ENCODE measurements at places on chromosomes 4 and X.

DNA sequence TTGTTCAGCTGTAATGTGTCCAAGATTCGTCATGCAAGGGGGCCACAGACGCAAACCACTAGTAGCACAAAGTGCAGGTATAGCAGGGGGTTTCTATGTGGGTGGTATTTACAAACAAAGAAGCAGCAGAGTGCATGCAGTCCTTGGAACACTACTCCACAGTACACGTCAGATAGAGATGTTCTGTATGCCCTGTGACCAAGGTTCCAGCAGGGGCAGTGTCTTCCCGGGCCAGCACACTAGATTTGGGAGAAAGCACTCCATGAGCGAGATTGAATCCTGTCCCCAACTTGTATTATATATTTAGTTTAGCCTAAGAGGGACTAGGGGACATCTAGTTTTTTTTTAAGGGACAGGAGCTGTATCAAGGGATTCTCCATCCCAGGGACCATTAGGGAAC is 54.4 kb upstream of the ESX1 start:
- H3K36me3 ChIP-seq, result no peaks in the 10 kb centered on the region
- H3K4me1 ChIP-seq, result no peaks in the 10 kb centered on the region
- H3K27me3 ChIP-seq, result peaks cover 1% of the 10 kb centered on the region
- DNase-seq, result no peak
- no peak overlapping the region for H3K4me3 ChIP-seq

DNA sequence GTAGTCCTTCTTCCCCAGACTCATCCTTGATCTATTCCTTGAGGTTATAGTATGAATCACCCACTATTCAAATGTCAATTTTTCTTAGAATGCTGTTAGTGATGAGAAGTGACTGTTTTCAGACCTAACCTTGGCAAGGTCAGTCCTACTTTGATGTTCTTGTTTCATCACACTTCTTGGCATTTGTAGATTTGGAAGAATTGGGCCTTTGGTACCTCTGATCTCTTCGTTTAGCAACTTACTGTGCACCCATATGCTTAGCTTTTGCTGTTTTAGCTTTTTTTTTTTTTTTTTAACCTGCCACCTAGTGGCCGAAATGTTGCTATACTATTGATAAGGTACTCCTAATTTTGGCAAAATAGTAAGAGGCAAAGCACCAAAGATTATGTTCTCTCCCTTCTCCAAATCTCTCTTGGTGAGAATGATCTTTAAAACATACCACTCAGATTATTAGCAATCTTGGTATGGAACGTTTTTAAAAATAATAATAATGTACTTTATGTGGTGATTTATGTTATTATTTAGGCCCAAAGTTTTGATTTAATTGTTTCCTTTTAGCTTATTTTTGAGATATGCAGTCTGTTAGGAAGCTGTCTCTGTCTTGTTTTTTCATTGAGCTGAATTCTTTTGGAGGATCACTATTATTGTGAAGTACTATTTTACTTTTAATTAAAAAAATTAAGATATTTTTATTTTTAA is 16.6 kb downstream of the DCK start:
- H3K4me1 ChIP-seq, result peaks cover 42% of the 10 kb centered on the region
- peak; percentile 33 for DNase-seq
- peak overlapping the region; percentile 49 for H3K27ac ChIP-seq
- no peak overlapping the region for H3K4me3 ChIP-seq
- H3K36me3 ChIP-seq, result peaks cover 6% of the 10 kb centered on the region
- H3K27me3 ChIP-seq, result no peaks in the 10 kb centered on the region

DNA sequence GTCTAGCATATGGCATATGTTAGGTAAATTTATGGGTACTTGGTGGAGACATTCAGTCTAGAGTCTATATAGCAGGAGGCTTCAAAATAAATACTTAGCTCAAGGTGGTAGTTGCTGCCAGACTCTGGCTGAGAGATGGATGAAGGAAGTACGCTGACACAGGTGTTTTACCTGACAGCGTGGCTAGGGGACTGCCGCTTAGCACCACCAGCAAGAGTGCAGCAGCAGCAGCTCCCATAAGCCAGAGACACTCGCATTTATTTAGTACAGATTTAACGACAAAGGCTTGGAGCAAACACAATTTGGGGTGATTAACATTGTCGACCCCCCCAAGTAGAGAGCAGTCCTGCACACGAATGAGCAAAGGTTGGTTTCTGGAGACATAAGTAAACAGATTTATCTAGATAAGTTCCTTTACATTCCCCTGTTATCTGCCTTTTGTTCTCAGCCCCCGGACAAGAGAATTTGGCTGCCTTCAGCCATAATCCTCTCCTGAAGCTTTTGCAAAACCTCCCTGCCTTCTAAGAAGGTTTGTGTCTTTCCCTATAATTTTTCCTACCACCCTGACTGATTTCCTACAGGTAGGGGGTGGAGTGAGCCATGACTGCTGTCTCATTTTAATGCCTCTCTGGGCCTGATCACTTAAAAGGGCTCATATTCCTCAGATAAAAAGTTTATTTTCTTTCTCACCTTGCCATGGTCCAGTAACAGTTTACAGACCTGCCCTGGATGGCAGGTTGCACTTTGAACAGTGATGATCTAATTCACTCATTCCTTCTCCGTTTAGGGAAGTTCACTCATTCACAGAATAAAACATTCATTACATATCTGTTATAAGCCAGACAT is 64.6 kb downstream of the RHOH start:
- peaks cover 11% of the 10 kb centered on the region for H3K27me3 ChIP-seq
- H3K4me1 ChIP-seq, result peaks cover 38% of the 10 kb centered on the region
- H3K4me3 ChIP-seq, result no peak overlapping the region
- no peak overlapping the region for H3K27ac ChIP-seq
- no peak for DNase-seq

- peaks cover 2% of the 10 kb centered on the region for H3K27me3 ChIP-seq
- no peak overlapping the region for H3K27ac ChIP-seq
- H3K4me3 ChIP-seq, result no peak overlapping the region
- no peak for DNase-seq
Measured at GRCh38 chr4:154946113-154946512, 165.0 kb downstream of the RBM46 start.

DNA sequence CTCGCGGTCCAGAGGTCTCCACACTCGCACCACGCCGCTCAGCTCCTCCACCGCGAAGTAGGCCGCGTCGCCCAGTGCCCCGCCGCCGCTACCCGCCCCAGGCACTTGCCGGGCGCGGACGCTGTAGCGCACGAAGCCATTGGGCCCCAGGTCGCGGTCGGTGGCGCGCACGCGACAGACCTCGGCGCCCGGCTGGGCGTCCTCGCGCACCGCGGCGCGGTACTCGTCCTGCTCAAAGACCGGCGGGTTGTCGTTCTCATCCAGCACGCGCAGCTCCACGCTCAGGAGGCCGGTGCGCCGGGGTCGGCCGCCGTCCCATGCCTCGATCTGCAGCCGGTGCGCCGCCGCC is 1.4 kb downstream of the DCHS2 start:
- no peak overlapping the region for H3K4me3 ChIP-seq
- H3K36me3 ChIP-seq, result no peaks in the 10 kb centered on the region
- H3K4me1 ChIP-seq, result peaks cover 14% of the 10 kb centered on the region
- peaks cover 4% of the 10 kb centered on the region for H3K27me3 ChIP-seq

DNA sequence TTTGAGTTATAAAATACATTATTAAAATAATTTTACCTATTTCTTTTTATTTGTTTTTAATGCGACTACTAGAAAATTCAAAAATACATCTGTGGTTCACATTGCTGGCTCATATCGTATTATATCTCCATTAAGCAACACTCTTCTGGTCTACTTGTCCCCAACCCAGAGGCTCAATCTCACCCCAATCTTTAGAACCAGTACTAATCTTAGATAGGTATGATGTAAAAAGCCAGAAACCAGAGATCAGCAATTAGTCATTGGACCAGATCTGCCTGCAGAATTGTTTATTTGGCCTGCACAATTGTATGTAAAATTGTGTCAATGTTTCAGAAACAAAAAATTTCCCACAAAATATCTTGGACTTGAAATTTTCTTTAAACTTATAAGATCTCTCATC is 155.5 kb upstream of the BMP3 start:
- no peaks in the 10 kb centered on the region for H3K4me1 ChIP-seq
- no peaks in the 10 kb centered on the region for H3K36me3 ChIP-seq
- H3K4me3 ChIP-seq, result no peak overlapping the region
- H3K27ac ChIP-seq, result no peak overlapping the region

GRCh38 chr4:119210775-119211174 is 1.7 kb upstream of the USP53 start:
- H3K36me3 ChIP-seq, result no peaks in the 10 kb centered on the region
- peak overlapping the region; percentile 99 for H3K4me3 ChIP-seq
- H3K27me3 ChIP-seq, result peaks cover 16% of the 10 kb centered on the region
- no peak overlapping the region for H3K27ac ChIP-seq
- peaks cover 41% of the 10 kb centered on the region for H3K4me1 ChIP-seq

- no peaks in the 10 kb centered on the region for H3K4me1 ChIP-seq
- no peaks in the 10 kb centered on the region for H3K36me3 ChIP-seq
- no peak overlapping the region for H3K4me3 ChIP-seq
- H3K27ac ChIP-seq, result no peak overlapping the region
Measured at GRCh38 chr4:55037728-55038127, 87.7 kb downstream of the KDR start.

GRCh38 chrX:149131774-149132173 is 373.3 kb downstream of the IDS start:
- H3K27ac ChIP-seq, result no peak overlapping the region
- no peak for DNase-seq
- no peaks in the 10 kb centered on the region for H3K36me3 ChIP-seq
- H3K4me1 ChIP-seq, result no peaks in the 10 kb centered on the region
- H3K4me3 ChIP-seq, result no peak overlapping the region

DNA sequence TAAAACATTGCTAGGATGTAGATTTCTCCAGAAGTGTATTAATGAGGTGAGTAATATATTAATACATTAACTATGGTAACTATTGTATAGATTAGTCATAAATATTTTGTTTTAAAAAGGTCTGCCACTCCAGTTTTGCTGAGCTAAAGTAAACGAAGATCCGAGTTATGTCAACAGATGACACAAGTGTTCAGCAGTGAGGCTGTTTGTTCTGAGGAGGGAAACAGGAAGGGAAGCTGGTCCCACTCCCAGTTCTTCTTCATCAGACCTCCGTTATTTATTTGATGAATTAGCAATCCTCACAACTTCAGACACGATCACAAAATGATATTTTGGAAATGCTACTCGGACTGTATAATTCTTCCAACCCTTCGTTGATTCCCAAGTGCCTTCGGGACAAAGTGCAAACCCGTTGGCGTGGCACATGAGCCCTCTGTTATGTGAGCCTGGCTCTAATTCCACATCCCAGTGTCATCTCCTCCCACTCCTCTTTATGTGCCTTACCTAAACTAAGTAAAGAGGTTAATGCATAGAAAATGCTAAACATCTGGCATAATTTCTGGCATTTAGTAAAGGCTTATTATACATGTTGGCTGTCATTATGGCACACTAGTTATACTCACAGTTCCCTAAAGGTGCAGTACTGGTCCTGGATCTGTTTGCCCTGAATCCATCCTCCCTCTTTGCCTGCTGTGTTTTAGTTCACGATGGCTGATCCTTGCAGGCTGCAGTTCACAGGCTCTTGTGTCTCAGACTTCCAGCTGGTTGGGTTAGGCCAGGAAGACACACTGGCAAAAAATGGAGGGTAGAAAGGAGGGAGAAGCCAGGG is 190.6 kb upstream of the LNX1 start:
- no peak overlapping the region for H3K4me3 ChIP-seq
- no peaks in the 10 kb centered on the region for H3K27me3 ChIP-seq
- H3K4me1 ChIP-seq, result no peaks in the 10 kb centered on the region
- DNase-seq, result no peak
- no peak overlapping the region for H3K27ac ChIP-seq

DNA sequence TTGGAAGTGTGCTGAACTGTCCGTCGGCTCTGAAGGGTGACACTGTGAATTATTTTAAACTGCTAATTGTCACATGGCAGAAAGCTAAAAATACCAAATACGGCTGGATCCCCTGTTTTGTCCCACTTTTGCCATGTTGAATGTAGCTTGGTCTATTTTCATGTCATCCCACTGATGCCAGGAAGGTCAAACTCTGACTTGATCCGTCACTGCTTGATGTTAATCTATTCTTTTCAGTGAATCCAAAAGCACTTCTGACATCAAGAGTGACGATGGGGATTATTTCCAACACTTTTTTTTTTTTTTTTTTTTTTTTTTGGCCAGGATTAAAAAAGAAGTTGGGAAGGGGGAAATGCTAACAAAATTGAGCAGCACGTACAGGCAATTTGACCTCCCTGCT is 734.6 kb upstream of the TENM3 start:
- H3K4me1 ChIP-seq, result no peaks in the 10 kb centered on the region
- DNase-seq, result no peak
- no peaks in the 10 kb centered on the region for H3K27me3 ChIP-seq
- no peaks in the 10 kb centered on the region for H3K36me3 ChIP-seq
- no peak overlapping the region for H3K4me3 ChIP-seq

GRCh38 chrX:13144927-13145655 is 100.7 kb upstream of the FAM9C start:
- no peak for DNase-seq
- H3K4me3 ChIP-seq, result no peak overlapping the region
- peaks cover 3% of the 10 kb centered on the region for H3K27me3 ChIP-seq
- H3K36me3 ChIP-seq, result no peaks in the 10 kb centered on the region

DNA sequence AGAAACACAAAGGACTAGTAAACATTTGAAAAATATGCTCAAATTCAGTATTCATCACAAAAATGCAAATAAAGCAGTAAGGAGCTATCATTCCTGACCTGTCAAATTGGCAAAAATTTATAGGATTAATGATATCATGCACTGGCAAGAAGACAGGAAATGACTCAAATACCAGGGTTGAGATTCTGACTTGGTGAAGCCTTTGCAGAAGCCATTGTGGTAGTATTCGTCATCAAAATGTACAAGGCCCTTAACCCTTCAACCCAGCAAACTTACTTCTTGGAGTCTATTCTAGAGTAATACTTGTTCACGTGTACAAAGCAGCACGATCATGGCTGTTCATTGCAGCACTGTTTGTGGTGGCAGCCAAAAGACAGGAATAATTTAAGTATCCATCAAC is 132.4 kb downstream of the ENOX2 start:
- no peak for DNase-seq
- H3K27me3 ChIP-seq, result peaks cover 3% of the 10 kb centered on the region
- peaks cover 9% of the 10 kb centered on the region for H3K36me3 ChIP-seq
- H3K4me3 ChIP-seq, result no peak overlapping the region

DNA sequence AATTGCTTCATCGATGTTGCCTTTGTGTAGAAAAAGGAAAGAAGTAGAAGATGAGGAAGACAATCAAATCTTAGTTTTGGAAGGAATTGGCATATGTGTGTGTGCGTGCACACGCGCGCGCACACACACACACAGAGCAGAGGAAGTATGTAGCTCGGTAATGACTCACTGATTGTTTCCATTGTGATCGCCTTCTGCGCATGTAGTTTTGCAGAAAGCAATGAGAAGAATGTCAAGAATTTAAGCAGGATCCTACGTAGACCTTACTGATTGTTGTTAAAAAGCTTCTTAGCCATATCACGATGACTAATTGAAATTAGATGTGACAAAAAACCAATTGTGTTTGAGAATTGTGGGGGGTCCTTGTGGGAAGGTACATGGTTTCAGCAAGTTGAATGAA is 12.8 kb upstream of the LIMCH1 start:
- no peak for DNase-seq
- no peak overlapping the region for H3K27ac ChIP-seq
- no peaks in the 10 kb centered on the region for H3K27me3 ChIP-seq
- no peaks in the 10 kb centered on the region for H3K36me3 ChIP-seq
